ENCODE measurements at places on chromosomes 16 and 17.
A peak's percentile ranks its signal among the peaks of the same experiment; 100 is the strongest.

GRCh38 chr16:81657781-81658180 lies 121.3 kb upstream of the PLCG2 start:
- DNase-seq, result no peak

DNA sequence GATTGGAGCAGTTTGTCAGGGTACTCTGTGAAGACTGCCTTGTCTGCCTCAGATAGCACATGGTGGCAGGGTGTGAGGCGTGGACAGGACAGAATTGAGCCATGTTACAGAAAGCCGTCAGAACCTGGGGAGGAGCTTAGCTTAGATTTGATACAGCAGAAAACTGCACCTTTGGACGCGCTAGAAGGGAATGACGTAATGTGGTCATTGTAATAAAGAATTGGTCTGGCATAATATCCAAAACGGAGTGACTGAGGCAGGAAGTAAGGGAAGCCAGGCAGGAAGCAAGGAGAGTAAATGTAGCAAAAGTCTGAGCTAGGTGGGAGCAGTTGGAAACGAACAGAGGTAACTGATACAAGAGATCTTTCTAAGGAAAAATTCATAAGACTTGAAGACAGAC lies 140.2 kb downstream of the CYB561 start:
- DNase-seq, result no peak

GRCh38 chr16:28090646-28091377 lies 27.3 kb upstream of the GSG1L start:
- DNase-seq, result peak; percentile 69

DNA sequence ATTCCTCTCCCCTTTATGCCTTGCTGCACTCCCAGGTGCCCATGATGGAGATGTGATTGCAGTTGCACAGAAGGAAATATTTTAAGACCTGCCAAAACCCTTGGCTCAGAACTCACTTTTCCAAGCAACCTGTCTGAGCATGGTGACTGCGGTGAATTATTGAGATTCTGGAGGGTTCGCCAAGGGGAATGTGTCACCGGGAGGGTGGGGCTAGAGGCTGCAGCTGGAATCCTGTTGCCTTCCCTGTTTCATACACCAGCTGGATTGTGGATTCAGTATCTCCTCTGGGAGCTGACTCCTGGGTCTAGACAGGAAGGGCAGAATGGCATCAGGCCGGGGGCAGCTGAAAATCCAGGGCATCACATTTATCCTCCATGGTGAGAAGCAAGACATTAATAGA lies 527.2 kb downstream of the TMEM114 start:
- no peak for DNase-seq

DNA sequence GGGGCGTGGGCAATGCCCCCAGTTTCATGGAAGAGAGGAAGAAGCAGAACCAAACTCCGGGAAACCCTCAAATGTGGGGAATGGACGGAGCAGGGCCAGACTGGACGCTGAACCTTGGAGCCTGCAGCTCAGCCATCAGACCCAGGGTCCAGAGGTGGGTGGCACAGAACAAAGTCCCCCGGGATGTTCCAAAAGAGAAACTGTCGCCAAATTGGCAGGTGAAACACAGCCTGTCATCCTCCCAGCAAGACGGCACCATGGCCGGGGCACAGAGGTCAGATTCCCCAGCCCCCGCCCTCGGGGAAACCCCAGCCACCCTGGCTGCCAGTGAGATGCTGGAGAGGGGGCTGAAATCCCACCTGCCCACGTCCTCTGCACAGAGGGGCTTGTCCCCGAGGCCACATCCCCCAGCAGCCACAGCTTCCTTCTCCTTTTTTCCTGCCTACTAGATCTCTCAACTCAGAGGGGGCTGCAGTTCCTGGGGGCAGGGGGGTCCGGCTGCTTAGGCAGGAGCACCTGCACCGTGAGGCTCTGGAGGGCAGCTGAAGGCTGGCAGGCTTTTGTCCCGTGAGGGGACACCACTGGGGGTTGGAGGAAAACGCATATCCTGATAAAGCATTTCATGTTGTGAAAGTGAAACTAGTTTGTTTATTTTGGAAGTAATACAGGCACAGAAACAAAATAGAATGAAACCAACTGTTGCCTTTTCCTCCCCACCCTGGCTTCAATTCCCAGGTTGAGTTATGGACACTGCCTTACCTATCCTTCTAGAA lies 1.2 kb upstream of the SECTM1 start:
- DNase-seq, result no peak

DNA sequence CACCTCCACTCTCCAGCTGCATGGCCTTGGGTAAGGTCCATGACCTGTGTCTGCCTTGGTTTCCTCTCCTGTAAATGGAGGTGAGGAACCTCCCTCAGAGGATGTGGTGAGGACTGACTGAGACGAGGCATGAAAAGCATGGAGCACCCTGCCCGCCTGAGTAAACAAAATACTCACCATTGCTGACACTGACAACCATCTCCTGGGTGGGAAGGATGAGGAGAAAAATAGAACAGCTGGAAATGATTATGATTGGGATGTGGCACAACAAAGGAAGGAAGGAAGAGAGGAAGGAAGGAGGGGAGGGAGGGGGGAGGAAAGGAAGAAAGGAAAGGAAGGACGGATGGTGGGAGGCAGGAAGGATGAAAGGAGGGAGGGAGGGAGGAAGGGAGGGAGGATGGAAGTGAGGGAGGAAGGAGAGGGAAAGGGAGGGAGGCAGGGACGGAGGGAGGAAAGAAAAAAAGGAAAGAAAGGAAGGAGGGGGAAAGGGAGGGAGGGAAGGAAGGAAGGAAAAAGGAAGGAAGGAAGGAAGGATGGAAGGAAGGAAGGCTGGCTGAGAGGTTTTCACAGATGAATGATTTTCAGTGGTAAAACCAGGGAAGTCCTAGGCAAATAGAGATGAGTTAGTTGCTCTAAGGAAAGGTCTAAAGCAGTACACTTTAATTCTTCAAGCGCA lies 276.5 kb upstream of the XYLT1 start:
- no peak for DNase-seq

DNA sequence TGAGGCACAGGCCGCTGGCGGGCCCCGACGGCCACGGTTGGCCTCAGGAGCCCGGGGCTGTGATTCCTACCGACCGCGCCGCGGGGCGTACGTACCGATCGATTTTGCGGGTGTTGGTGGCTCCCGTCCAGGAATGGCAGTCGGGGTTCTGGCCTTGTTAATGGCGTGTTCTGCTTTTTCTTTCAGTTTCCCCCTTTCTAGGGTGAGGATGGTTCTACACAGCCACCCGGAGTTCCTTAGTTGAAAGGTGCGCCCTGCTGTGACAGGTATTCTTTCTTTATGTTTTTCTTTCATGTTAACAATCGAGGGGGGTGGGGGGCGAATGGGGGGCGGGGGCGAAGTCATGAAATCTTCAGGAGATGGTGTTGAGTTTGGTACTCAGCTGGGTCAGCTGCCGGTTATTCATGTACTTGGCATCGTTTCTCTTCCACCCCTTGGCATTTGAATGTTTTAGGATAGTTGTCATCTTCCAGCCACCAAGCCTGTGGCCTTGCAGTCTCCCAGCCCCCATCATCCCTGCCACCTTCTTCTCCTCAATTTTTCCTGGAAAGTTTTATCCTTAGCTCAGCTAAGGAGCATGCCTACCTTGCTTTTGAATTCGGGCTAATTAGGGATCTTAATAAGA lies 802 bp downstream of the CYLD start:
- DNase-seq, result peak; percentile 73

GRCh38 chr16:9122342-9122741 lies 30.9 kb downstream of the HAPSTR1 start:
- DNase-seq, result no peak

- no peak for DNase-seq
Measured at GRCh38 chr16:75022567-75022966, 23.7 kb downstream of the ZNRF1 start.

DNA sequence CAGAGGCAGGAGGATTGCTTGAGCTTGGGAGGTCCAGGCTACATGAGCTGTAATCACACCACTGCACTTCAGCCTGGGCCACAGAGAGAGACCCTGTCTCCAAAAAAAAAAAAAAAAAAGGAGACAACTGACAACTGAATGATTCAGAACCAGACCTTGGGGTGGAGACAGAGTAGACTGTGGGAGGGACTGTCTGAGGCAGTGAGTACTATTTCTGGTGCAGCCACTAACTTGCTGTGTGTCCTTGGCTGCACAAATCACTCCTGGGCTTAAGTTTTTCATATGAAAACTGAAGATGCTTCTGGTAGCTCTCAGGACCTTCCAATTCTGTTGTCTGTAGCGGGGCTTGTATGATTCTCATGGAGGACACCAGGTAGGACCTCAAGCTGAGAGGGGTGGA lies 5.8 kb downstream of the ASB16 start:
- no peak for DNase-seq

DNA sequence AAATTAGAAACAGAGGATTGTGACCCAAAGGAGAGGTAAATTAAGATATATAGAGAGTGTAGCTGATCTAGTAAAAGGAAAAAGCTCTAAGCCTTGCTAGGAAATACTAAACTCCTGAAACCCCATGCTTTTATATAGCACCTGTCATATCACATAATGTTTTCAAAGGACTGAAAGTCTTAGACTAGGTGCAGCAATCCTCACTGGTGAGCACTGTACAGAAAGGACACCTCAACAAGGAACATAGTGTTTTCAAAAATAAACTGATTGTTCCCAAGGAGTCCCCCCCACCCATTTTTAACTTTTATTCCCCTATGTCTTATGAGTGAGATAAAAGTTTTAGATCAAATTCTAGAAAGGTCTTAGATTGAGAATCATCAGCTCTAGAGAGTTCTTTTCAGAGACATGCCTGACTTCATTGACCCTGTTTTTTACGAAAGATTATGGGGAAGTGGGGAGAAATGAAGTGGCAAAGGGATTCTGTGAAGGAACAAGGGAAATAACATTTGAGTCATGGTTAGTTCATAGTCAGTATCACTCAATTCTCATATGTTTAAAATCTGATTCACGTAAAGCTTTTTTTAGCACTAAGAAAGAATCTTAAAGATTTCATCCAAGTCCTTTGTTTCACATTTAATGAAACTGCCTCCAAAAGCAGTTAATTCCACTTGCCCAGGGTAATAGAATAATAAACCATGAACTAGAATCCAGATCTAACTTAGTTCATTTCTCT lies 166.4 kb downstream of the CYB561 start:
- DNase-seq, result peak; percentile 22

GRCh38 chr17:19762515-19762961 lies 14.4 kb upstream of the ALDH3A1 start:
- peak; percentile 87 for DNase-seq

GRCh38 chr16:75027520-75028300 lies 28.9 kb downstream of the ZNRF1 start:
- DNase-seq, result no peak

DNA sequence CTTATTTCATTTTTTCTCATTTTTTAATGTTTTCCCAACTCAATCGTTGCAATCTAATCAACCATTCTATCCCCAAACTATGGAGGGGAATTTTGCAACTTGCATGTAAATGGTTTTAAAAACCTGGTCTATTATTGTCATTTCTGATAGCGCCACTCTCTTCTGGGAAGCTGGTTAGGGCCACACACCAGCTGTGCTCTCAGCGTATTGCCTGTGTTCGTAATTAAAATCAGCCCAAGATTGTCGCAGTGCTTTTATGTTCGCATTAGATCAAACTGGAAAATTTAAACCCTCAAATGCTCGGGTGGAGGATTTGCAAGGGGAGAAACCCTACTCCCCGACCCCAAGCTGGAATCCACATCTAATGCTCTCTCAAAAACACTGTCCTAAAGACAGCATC lies 123.5 kb upstream of the CACNG5 start:
- no peak for DNase-seq

GRCh38 chr17:48617471-48618255 lies 2.6 kb upstream of the HOXB8 start:
- no peak for DNase-seq

DNA sequence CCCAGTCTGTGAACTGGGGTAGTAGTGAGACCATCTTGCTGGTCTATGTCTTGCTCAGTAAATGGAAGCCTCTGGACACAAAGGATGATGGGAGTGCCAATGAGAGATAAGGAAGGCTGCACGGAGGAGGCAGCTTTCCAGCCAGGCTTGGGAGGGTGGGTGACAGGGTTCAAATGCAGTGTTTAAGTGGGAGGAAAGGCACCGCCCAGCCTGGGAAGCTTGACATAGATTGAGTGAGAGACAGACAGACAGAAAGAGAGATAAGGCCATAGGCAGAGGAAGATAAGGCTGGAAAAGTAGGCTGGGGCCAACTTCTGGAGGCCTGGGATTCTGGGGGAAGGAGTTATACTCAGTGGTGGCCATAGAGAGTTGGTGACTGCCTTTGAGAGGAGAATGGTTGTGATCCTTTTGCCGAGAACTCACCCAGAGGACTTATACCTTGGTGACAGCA lies 7.2 kb upstream of the COL1A1 start:
- DNase-seq, result no peak

GRCh38 chr16:9593440-9593839 lies 502.0 kb downstream of the HAPSTR1 start:
- DNase-seq, result no peak

GRCh38 chr17:66829386-66829864 lies 5.5 kb upstream of the CACNG5 start:
- peak; percentile 76 for DNase-seq

GRCh38 chr17:82215972-82216300 lies 3.3 kb upstream of the CCDC57 start:
- no peak for DNase-seq

GRCh38 chr17:76252040-76252954 lies 12.0 kb upstream of the RNF157 start:
- peak; percentile 88 for DNase-seq

GRCh38 chr16:88967830-88968588 lies 9.0 kb downstream of the CBFA2T3 start:
- no peak for DNase-seq

GRCh38 chr17:57586196-57586740 lies 158.8 kb downstream of the CCDC182 start:
- DNase-seq, result no peak

DNA sequence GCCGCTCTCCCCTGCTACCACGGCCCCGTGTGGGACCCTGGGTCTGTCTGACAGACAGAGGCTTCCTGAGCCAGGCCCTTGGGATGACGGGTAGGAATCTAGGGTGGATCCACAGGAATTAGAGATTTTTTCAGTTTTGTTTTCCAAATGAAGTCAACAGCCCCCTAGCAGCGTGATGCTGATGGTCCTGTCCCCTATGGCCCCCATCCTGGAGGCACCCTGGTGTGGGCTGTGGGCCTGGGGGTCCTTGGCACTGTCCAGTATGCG lies 15.5 kb downstream of the CENPX start:
- DNase-seq, result no peak

- DNase-seq, result peak; percentile 66
Measured at GRCh38 chr17:76736349-76737081, 616 bp downstream of the SRSF2 start.
